ENCODE measurements at places on chromosomes 6 and 20.
A peak's percentile ranks its signal among the peaks of the same experiment; 100 is the strongest.

GRCh38 chr20:33434434-33434833 lies 9.1 kb downstream of the SNTA1 start:
- no peak for DNase-seq

- no peak for DNase-seq
Observed at GRCh38 chr6:50270415-50270814, 220.7 kb upstream of the DEFB112 start.

GRCh38 chr6:28003059-28003458 lies 46.0 kb downstream of the OR2B6 start:
- no peak for DNase-seq

DNA sequence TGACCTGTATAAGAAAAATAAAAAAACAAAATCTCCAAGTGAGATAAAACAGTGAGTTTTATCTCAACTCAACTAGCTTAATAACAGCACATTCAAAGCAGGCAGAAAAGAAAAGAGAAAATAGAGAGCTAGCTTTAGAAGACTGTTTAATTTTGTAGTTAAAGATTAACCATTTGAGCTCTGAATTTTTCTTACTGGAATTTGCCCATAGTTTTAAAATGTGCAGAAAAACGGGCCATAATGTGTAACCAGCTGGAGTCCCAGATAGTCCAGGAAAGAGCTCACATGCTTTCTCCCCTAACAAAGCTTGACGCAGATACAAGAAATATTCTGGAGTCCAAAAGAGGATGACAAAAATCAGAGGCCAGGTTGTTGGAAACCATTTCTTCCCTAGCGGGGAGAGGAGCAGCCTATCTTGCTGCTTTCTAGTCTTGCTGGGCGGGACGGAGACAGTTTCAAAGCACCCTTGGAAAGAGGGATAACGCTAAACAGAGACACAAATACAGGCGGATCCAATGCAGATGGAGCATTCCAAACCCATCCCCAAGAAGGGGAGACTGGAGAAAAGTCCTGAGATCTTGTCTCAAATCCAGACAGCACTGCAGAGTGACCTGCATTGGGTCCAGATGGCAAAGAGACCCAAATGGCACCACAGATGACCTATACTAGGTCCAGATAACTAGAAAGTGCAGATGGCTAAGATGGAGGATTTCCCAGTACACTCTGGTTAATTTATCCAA lies 16.1 kb downstream of the TTK start:
- DNase-seq: no peak

- no peak for DNase-seq
Observed at GRCh38 chr20:17943343-17943742, 25.3 kb downstream of the SNX5 start.

- no peak for DNase-seq
Observed at GRCh38 chr6:130981409-130981808, 81.6 kb downstream of the EPB41L2 start.

- DNase-seq: no peak
Observed at GRCh38 chr6:164795056-164795815, 514.2 kb downstream of the C6orf118 start.

DNA sequence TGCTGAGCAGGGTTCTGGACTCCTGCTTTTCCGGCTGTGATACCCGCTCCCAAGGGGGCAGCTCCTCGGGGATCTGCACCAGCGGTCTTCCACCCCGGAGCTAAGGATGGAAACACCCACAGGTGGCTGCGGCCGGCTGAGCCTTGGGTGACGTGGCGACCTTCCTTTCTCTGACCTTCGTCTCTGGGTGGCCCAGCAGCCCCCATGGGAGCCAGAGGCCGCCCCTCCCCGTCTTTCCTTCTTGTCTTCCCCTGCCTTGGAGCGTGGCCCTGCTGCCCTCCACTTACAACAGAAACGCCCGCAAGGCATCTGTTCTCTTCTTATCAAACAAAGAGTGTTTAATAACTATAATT lies 405.7 kb downstream of the TAF4 start:
- no peak for DNase-seq

- DNase-seq: peak; percentile 60
Observed at GRCh38 chr6:131281471-131282270, 146.4 kb downstream of the AKAP7 start.

DNA sequence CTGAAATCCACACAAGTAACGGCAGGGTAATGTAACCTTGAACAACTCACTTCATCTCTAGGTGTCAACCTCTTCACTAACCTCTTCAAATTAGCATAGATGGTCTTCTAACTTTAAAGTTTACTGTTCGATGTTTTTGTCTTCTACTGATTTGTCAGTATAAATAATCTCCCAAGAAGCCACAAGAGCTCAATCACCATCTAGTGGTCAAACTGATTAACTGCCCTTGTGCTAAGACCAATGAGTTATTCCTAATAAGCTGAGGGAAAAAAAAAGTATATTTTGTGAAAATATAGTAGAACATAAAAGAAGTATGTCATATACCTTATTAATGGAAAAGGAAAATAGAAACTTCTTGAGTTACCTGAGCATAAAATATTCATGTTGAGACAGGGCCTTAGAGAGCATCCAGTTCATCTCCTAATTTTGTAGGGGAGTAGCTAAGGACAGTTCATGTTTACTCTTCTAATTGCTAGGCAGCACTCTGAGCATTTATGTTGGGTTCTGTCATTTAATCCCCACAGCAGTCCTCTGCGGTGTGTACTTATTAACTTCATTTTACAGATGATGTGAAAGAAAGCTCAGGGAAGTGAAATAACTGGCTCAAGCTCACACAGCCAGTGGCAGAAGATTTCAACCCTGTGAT lies 317.1 kb downstream of the ESR1 start:
- DNase-seq: no peak

- no peak for DNase-seq
Observed at GRCh38 chr20:17385798-17386197, 145.4 kb downstream of the BFSP1 start.

GRCh38 chr6:153215242-153215641 lies 84.2 kb upstream of the RGS17 start:
- no peak for DNase-seq

DNA sequence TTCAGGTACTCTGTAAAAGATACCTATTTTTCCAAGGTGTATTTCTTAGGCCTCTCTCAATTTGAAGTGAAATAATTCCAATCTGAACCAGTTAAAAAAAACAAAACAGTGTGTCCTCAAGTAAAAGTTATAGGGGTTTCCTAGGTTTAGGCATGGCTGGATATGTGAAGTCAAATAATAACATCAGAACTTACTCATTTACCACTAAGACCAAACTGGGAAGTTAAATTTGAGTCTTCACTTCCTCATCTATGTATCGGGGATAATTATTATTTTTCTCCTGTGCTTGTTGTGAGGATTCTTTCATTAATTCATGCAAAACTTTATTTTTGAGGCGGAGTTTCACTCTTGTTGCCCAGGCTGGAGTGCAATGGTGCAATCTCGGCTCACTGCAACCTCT lies 86.2 kb upstream of the PTPRK start:
- DNase-seq: no peak

GRCh38 chr6:149483334-149483725 lies 1.5 kb downstream of the ZC3H12D start:
- no peak for DNase-seq

DNA sequence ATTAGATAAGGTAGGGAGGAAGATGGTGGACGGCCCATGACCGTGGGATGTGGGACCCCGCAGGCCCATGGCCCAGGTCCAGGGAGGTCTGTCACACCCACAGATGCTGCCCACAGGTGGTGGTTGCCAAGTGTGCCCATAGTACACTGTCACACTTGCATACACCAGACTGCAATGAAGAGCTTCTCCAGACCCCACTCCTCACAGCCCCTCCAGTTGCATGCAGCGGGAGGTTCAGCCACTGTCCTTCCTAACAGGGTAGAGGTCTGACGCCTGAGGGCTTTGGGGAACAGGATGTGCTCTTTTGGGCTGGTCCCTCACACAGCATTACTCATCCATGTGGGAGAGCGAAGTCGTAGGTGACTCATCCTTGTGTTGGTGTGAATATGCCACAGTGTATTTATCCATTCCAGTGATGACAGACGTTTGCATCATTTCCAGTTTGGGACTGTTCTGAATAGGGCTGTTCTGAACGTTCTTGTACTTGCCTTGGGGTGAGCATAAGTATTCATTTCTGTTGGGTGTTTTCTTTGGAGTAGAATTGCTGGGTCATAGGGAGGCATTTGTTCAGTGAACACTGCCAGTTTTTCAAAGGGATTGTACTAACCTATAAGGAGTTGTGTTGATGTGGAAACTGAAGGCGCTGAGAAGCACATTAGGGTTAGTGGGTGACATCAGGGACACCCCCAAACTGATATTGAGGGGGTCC lies 10.1 kb upstream of the PYGB start:
- no peak for DNase-seq

DNA sequence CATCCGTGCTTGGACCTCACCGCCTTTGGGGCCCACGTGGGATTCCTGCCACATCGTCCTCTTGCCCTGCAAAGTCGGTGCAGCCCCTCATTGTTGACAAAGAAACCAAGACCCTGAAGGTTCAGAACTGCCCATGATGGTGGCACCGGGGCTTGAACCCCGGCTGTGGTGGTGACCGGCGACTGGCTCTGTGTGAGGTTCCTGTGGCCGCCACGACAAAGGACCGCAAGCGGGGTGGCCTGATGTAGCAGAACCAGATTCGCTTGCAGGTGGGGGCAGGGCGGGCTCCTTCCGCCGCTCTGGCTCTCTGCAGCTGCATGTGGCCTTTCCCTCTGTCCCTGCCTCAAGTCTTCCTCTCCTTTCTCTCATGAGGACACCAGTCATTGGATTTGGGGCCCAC lies 28.7 kb downstream of the SLCO4A1 start:
- no peak for DNase-seq

DNA sequence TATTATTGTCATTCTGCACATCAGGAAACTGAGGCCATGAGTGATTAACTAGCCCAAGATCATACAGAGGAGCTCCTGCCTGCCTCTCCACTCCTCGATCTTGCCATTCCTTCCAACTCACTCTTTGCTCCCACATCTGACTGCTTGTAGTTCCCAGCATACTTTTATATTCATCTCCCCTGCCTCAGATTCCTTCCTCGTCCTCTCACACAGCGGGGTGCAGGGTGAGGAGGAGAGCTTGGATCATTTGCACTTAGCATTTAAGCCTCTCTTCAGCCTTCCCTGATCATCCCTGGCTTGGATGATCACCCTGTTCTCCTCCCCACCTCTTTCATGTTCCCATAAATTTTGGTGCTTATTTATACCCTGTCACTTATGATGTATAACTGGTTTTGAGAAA lies 515.1 kb upstream of the SOX4 start:
- DNase-seq: no peak

- DNase-seq: no peak
Observed at GRCh38 chr6:131858765-131859415, 51.1 kb downstream of the ENPP1 start.

- no peak for DNase-seq
Observed at GRCh38 chr6:137808191-137808590, 58.9 kb upstream of the TNFAIP3 start.

DNA sequence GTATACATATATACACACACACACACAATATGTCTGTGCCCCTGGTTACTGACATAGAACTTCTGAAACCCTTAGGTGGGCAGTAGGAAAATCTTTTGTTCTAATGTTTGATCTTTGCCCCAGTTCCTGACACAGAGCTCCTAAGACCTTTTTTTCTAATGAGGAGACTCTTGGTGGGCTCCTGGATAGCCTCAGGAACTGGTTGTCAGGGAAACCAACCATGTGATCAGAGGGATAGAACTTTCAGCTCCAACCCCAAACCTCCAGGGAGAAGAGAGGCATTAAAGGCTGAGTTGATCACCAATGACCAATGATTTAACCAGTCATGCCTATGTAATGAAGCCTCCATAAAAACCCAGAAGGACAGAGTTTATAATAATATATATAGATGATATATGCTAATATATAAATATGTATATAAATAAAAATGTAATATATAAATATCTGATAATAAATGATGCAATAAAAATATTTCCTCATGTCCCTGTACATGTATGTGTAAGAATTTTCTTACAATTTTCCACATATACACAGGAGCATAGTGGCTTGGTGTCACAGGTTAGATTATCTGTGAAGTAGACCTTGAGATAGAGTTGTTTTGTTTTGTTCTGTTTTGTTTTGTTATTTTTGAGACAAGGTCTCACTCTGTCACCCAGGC lies 93.3 kb downstream of the GPX5 start:
- no peak for DNase-seq

DNA sequence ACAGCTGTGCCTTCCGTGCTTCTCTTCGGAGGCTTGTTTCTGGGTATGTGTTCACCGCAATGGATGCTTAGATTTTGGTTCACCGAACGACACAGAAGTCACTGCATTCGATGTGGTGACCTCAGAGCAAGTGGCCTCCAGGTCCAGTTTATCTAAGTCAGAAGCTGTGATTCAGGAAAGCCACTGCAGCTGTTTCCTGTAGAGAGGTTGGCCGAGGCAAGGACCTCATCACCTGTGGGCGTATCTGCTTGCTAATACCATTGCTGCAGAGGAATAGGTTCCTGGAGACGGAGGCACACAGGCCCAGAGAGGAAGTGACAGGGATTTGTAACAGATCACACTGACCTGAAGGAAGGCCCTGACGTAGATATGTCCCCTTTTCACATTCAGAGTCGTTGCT lies 82.7 kb downstream of the FARS2 start:
- DNase-seq: no peak

DNA sequence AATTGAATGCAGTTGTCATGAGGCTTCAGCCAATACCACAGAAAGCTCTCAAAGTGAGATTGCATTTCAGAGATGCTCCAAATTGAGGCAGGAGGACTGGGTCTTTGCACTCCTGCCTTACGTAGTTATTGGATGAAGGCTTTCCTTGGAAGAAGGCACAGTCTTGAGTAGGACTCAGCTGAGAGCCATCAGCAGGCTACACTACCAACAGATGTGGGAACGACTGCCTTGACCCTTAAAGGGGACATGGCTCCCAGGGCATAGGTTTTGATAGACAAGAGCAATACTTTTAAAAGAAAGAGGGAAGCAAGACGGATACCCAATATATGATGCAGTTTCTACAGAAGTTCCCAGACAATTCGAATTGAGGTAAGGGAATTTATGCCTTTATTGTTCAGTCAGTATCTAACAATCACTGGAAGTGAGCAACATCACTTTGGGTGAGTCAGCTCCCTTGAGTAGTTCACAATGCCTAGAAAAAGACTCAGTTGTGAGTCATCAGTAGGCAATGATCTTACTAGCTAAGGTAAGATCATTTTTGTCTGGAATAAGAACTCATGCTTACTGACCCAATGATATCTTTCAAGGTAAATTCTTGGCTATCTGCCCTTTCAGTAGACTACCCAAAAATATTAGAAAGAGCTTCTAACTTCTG lies 390.8 kb downstream of the GJA1 start:
- DNase-seq: no peak

- no peak for DNase-seq
Observed at GRCh38 chr6:33323623-33323948, 6.0 kb upstream of the ZBTB22 start.

DNA sequence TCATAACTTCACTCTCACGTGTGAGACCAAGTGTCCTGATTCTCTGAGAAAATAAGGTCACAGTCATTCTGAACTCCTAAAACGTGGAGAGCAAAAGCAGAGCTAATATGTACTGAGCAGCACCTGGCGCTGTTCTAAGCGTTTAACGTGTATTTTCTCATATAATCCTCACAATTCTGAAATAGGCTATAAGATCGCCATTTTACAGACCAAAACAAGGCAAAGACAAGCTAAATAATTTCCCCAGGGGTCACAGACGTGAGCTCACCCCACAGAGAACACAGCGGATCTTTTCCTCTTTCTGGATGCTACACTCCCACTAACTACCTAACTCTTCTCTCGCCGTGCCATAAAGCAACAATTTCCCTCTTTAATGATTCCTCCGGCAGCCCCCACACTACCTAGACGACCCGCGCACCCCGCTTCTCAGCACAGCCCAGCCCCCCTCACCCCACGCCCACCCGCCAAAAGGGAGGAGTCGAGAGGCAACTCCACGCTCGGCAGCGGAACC lies 636 bp downstream of the SUPT3H start:
- no peak for DNase-seq
